HAP-1 (cell line): ENCODE measurements at places on chromosomes 1 and 21.

DNA sequence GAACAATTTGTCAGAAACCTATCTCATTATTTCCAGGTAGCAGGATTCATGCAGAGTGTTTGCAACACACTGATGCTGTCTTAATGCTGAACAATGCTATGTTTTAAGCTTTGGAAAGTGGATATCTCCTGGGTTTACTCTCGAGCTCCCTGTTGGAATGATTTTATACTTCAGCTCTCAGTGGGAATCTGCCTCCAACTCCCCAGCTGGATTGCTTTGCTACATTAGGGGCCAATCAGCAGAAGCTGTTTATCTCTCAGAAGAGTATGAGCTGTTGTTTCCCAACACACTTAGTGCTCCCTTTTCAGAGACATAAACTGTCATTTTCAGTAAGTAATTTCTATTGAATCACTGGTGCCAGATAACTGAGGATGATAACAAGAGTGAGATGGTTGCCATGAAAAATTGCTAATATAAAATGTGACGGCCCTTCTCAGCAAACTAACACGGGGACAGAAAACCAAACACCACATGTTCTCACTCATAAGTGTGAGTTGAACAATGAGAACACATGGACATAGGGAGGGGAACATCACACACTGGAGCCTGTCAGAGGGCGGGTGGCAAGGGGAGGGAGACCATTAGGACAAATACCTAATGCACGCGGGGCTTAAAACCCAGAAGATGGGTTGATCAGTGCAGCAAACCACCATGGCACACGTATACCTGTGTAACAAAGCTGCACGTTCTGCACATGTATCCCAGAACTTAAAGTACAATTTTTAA is 265.9 kb upstream of the RUNX1 start:
- no peak for DNase-seq

DNA sequence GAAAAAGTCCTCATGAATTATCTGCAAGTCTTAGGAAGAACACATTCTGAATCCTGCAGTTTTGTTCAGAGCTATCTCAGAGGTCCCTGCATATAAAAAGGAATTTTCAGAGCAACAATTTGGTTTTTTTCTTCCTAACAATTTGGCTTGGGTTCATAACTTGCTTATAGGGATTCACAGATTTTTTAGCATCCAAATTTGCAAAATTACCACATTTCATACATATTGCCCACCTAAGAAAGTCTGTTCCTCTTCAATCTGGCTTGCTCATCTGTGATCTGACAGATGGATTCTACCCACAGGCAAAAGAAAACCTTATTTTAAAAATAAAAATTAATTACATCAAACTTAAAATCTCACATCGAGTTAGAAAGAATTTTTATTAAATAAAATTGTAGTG is 714.4 kb upstream of the NCAM2 start:
- DNase-seq = no peak

DNA sequence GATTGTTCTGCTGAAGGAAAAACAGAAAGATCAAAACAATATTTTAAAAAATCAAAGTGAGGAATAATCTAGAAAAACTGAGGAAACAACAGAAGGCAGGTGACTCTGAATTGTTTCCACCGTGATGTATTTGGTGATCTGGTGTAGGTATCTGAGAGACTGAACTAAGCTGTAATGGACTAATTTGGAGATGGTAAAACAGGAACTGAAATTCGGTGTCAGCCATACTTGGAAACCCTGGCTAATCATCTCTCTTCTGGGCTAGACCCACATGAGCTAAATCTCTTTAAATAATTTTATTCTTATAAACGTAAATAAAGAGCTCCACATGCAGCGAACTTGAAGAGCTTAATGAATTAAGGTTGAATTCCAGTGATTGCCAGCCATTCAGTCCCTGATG is 1226.1 kb downstream of the NCAM2 start:
- no peak for DNase-seq

DNA sequence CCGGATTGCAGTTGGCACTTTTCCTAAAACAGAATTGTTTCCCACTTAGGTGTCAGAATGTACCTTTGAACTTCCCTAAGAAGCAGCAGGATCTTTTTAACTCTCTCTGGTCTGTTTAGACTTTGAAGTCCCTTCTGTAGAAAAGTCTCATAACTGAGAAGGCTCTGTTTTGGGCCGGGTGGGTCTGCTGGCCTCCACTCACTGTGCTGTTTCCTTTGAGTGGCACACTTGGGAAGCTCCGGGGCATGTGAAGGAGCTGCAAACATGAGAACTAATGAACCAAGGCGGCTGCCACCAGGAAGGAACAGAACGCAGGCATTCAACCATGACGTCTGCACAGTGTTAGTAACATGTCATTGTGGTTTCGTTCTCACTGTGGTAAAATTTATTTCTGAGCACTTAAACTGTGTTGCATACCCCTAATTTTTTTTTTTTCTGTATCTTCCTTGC is 19.5 kb upstream of the NCMAP start:
- DNase-seq = peak; percentile 58

DNA sequence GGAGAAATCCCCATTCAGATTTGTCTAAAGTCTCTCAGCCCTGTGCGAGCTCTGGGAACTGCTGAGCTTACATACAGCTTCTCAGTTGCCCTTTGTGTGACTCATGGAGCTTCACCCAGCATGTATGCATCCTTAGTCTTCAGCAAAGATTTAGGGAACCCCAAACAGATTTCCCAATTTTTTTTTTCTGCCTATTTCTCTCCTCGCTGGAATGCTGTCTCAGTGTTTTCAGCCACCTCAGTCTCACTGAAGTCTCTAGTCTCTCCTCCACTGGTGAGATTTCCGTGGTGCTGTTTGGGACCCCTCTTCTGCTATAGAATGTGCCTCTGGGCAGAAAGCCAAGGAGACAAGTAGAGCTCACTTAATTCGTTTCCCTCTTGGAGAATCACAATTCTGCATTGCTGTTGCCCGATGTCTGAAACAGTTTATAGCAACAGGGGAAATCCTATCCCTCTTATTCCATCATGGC is 28.1 kb upstream of the TXLNA start:
- DNase-seq = peak; percentile 17
